ENCODE measurements at places on chromosomes 1 and 21.

GRCh38 chr1:195733826-195734225, 874.4 kb downstream of the KCNT2 start:
- no peaks in the 10 kb centered on the region for H3K36me3 ChIP-seq
- H3K4me3 ChIP-seq: no peak overlapping the region
- H3K4me1 ChIP-seq: no peaks in the 10 kb centered on the region
- DNase-seq: no peak

- no peak overlapping the region for H3K27ac ChIP-seq
- H3K27me3 ChIP-seq: peaks cover 4% of the 10 kb centered on the region
- no peak overlapping the region for H3K4me3 ChIP-seq
- DNase-seq: no peak
- H3K36me3 ChIP-seq: no peaks in the 10 kb centered on the region
- no peaks in the 10 kb centered on the region for H3K4me1 ChIP-seq
These were observed 20.6 kb upstream of the NPL start for GRCh38 chr1:182768963-182769362.

GRCh38 chr1:57468641-57469523, 45.0 kb upstream of the DAB1 start:
- DNase-seq: no peak
- H3K27ac ChIP-seq: no peak overlapping the region
- peaks cover 5% of the 10 kb centered on the region for H3K27me3 ChIP-seq
- H3K36me3 ChIP-seq: no peaks in the 10 kb centered on the region
- H3K4me3 ChIP-seq: no peak overlapping the region

DNA sequence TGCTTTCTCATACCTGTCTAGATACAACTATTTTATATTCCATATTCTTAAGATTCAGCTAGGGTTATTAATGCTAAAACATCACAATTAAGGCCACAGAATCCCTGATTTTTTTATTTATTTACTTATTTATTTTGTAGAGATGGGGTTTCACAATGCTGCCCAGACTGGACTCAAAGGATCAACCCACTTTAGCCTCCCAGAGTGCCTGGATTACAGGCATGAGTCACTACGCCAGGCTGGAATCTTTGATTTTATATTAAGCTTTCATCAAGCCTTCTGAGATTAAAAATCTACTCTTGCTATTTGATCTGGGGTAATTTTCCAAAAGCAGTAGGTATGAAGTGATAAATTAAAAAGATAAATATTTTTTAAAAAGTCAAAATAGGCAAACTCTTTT, 38.9 kb downstream of the MCOLN2 start:
- DNase-seq: no peak
- no peaks in the 10 kb centered on the region for H3K27me3 ChIP-seq
- H3K4me3 ChIP-seq: no peak overlapping the region
- H3K36me3 ChIP-seq: no peaks in the 10 kb centered on the region

- no peak overlapping the region for H3K4me3 ChIP-seq
- H3K27me3 ChIP-seq: no peaks in the 10 kb centered on the region
- no peaks in the 10 kb centered on the region for H3K36me3 ChIP-seq
- peak overlapping the region; percentile 75 for H3K27ac ChIP-seq
These were observed 17.2 kb downstream of the HENMT1 start for GRCh38 chr1:108643492-108644335.

DNA sequence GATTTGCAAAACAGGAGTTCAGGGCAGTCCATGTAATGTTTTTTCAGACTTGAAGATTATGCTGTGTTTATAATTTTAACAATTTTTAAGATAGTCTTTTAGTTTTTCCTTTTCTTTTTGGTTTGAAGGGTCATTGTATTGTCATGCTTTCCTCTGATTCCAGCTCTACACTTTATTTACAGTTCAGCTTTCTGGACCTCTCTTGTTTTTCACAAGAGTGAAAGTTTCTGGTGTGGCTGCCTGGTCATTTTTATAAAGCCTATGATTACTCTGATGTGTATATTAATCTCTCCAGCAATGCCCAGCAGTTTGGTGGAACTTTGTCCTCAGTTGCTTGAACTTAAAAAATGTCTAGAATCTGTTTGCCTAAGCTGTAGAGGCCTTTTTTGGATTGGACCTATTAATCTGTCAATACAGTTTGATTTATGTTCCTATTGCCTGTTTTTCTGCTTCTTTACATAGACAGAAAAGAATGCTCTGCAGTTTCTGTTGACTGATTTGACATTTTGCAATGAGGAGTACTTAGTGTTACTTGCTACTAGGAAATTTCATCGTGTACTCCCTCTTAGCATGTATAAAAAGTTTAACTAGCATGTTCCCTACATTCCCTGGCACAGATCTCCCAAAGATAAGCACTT, 52.2 kb downstream of the XCL2 start:
- no peak for DNase-seq
- H3K4me1 ChIP-seq: no peaks in the 10 kb centered on the region
- H3K4me3 ChIP-seq: no peak overlapping the region
- H3K27me3 ChIP-seq: no peaks in the 10 kb centered on the region
- no peaks in the 10 kb centered on the region for H3K36me3 ChIP-seq

GRCh38 chr1:89688607-89689006, 55.7 kb downstream of the LRRC8C start:
- H3K27ac ChIP-seq: no peak overlapping the region
- no peak overlapping the region for H3K4me3 ChIP-seq
- no peak for DNase-seq
- peaks cover 16% of the 10 kb centered on the region for H3K4me1 ChIP-seq
- no peaks in the 10 kb centered on the region for H3K27me3 ChIP-seq
- H3K36me3 ChIP-seq: peaks cover 38% of the 10 kb centered on the region

DNA sequence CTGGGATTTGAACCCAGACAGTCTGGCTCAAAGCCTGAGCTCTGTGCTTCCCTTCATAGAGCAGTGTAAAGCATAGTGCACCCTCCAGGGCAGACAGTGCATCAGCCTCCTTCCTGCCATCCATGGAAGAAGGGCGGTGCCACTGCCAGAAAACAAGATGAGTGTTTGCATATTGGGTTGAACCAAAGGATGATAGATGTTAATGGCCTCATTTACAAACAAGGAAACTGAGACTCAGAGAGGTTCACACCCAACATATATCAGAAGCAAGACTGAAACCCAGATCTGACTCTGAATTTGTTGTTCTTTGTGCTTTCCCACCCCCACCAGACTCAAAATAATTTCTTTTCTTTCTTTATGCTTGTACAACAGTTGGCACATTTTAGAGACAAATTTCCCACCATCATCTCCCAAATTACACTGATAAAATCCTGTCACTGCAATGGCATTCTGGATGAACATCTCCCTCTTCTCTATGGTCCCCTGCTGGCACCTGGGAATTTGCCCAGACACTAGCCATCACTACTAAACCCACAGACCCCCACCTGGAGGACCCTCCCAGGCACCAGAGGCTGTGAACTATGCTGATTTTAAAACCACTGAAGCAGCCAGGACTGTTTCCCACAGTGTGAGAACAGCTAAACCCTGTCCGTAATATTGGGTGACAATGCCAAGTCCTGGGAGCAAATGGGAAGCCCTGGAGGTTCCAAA, 45.4 kb upstream of the MPZL1 start:
- peaks cover 48% of the 10 kb centered on the region for H3K36me3 ChIP-seq
- H3K27me3 ChIP-seq: no peaks in the 10 kb centered on the region
- peaks cover 3% of the 10 kb centered on the region for H3K4me1 ChIP-seq

GRCh38 chr1:214193691-214194090, 87.3 kb upstream of the SMYD2 start:
- no peak for DNase-seq
- no peaks in the 10 kb centered on the region for H3K4me1 ChIP-seq
- H3K4me3 ChIP-seq: no peak overlapping the region
- no peaks in the 10 kb centered on the region for H3K36me3 ChIP-seq
- no peak overlapping the region for H3K27ac ChIP-seq
- H3K27me3 ChIP-seq: peaks cover 2% of the 10 kb centered on the region

DNA sequence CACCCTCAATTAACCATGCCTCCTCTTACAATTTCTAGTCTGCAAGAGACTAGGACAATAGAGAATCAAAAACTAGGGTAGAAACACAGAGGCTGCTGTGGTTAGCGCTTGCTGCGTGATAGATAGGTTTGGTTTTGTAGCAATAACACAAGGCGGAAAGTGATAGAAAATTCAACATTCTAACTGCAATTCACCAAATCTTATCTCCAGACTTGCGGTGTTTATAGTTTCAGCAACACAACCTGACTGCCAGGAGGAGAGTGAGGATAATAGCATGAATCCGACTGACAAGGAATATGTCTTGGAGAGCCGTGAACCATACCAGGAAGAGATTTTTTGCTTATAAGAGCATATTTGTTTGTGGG, 30.7 kb upstream of the IFNAR2 start:
- no peak overlapping the region for H3K4me3 ChIP-seq
- peaks cover 3% of the 10 kb centered on the region for H3K4me1 ChIP-seq

- H3K4me3 ChIP-seq: no peak overlapping the region
- no peaks in the 10 kb centered on the region for H3K36me3 ChIP-seq
- H3K4me1 ChIP-seq: peaks cover 54% of the 10 kb centered on the region
- no peaks in the 10 kb centered on the region for H3K27me3 ChIP-seq
These were observed 23.2 kb downstream of the ARID4B start for GRCh38 chr1:235304549-235305451.

DNA sequence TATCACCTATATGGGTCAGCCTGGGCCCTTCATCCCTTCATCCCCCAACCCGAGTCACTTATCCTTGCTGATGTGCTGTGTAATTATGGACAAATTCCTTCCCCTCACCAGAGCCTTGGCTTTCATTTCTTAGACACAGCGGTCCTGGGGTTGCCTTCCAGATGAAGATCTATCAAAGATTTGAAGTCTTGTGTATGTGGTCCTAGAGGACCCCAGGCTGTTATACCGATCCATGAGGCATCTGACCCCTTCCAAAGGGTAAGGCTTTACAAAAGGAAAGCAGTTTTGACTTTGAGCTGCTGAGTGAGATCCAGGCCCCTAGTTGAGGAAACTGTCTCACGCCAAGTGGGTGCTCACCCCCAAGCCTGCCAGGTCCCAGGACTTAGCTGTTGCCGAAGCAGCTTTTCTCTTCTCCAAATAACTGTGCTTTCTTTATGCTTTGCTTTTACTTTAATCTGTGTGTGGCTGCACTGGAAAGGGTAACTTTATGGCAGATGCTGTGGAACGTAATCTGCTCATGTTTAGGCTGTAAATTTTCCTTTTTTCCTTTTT, 37.6 kb downstream of the MAN1C1 start:
- H3K4me1 ChIP-seq: peaks cover 2% of the 10 kb centered on the region
- DNase-seq: no peak
- no peaks in the 10 kb centered on the region for H3K36me3 ChIP-seq
- no peak overlapping the region for H3K27ac ChIP-seq

DNA sequence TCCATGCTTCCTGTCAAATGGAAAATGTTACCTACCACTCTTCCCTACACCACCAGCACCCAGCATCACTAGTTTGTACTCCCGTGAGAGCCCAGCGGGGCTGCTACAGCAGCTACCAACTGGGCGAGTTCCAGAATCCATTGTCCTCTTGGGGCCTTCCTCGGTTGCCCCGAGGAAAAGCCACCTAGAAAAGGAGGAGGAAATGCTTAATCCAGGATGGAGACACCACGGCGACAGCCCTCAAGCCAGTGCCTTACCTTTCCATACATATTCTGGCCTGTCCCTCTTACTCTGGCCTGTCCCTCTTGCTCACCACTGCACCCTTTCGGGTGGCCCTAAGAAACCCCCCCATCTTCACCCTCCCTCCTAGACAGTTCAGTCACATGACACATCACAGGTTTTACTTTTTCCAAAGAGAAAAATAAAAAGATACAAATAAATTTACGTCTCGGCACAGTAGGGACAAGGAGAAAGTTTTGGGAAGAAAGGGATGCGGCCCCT, 478 bp downstream of the RIT1 start:
- H3K36me3 ChIP-seq: peaks cover 29% of the 10 kb centered on the region
- DNase-seq: no peak
- H3K27me3 ChIP-seq: no peaks in the 10 kb centered on the region
- H3K4me1 ChIP-seq: peaks cover 11% of the 10 kb centered on the region
- H3K4me3 ChIP-seq: peak overlapping the region; percentile 75

- no peak for DNase-seq
- H3K36me3 ChIP-seq: no peaks in the 10 kb centered on the region
- no peak overlapping the region for H3K4me3 ChIP-seq
- H3K27me3 ChIP-seq: no peaks in the 10 kb centered on the region
These were observed 212.9 kb downstream of the GRIK3 start for GRCh38 chr1:36821386-36821785.

GRCh38 chr21:31448496-31448895, 104.4 kb upstream of the TIAM1 start:
- no peak overlapping the region for H3K4me3 ChIP-seq
- H3K27me3 ChIP-seq: no peaks in the 10 kb centered on the region
- no peak for DNase-seq

- DNase-seq: no peak
- H3K4me1 ChIP-seq: peaks cover 90% of the 10 kb centered on the region
- H3K27me3 ChIP-seq: no peaks in the 10 kb centered on the region
These were observed 10.8 kb downstream of the SLAMF1 start for GRCh38 chr1:160636076-160636475.

DNA sequence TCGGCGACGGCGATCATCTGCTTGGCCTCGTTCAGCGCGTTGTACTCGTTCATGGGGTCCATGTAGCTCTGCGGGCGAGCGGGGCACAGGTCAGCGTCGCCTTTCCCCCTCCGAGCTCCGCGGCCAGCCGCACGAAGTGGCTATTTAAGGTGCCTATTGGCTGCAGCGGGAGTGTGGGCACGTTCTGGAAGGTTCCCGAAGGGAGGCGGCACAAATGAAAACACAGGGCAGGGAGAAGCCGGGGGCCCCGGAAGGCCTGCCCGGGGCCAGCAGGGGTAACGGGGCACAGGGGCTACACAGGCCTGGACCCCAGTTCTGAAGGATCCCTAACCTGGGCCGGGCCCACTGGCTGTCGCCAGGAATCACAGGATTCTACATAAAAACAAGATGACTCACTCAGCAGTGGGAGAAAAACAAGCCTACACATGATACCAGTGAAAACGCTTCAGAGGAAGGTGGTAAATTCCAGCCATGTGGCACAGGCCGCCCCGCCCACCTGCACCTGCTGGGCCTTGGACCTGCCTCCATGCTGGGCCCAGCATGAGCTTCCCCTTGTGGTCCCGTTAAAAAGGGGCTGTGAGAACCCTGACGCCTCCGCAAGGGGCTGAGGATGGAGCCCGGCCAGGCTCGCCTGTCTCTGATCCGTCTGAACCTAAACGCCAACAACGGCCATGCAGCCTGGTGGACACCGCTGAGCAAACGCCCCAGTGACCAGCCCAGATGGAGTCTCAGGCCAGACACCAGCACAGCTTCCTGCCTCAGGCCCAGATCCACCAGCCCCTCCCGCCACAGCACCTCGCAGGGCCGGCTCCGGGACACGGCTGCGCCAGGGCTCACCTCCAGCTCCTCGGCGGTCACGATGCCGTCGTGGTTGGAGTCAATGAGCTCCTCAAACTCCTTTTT, 3.9 kb upstream of the TNFRSF4 start:
- no peaks in the 10 kb centered on the region for H3K27me3 ChIP-seq
- peaks cover 29% of the 10 kb centered on the region for H3K36me3 ChIP-seq

Measured in effector memory CD4-positive, alpha-beta T cell (primary cell).